ENCODE measurements at places on chromosomes 12 and 14. TPM values are rescaled to one million over a fixed set of nuclear protein-coding genes. Genes with fewer than 3 reads are reported as not detected.

- no peak for DNase-seq
Observed at GRCh38 chr12:121061831-121062230, 22.8 kb upstream of the OASL start.

- DNase-seq: no peak
Observed at GRCh38 chr12:57993030-57993429, 51.7 kb downstream of the ATP23 start.

DNA sequence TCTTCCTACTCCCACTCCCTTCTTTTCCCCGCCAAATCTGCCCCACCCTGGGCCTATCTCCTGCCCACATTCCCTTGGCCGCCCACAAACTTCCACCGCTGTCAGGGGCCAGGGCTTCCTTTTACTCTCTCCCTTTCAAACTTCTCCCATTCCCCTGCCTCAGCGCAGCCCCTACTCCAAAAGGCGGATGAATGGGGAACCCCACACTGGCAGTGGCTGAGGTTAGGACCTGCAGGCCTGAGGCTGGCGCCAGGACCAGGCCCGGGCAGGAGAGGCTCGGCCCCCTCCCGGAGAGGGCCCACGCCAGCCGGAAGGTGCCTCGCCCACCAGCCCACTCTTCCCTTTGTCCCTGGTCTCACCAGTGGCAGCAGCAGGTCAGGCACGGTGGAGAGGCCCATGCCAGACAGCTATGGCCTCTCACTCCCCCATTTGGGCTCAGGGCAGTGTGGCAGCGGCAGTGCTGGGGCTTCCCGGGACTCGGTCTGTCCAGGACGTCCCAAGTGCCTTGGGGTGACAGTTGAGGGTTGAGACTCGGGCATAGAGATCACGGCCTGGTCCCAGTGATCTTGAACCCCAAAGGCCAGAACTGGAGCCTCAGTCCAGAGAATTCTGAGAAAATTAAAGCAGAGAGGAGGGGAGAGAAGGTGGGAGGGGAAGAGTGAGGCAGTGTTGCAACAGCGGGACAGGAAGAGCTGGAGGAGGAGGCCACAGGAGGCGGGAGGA is at the start of gene TNFRSF1A:
TNFRSF1A (minus strand) TSS at position 660 of the 723 bp plus-strand sequence; CDS start at position 398, 262 bp downstream.
- DNase-seq: peak; percentile 79

DNA sequence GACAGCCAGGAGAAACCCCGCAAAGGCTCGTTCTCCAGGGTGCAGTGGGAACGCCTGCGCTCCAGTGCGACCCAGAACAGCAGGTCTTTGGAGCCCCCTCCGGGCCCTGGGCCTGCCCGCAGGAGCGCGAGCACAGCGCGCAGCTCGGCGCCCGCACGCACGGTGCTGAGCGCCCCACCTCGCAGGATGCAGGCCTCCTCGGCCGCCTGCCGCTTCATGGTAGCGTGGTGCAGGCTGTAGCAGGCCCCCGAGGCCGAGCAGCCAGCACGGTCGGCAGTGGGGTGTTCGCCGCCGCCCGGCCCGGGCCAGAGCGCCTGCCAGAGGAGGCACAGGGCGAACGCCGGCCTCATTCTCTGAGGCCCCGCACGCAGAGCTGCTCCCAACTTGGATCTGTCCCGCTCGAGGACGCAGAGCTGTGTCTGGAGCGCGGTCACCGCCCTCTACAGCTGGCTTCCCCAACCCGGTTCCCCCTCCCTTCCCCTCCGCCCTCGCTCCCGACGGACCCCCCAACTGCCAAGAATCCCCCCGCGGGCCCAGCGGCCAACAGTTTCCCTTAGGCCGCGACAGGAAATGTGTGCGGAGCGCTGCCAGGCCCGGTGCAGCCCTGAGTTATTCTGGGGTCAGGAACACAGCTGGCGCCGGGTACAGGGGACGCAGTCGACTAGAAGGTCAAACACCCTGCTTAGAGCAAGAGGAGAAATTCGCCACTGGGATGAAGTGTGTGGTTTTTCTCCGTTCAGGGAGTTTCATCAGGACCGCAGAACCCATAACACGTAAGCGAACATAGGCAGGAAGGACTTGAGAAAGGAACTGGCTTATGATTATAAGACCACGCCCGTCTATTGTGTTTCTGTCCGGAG is at the start of gene CLEC14A:
CLEC14A (minus strand) TSS at position 421 of the 860 bp plus-strand sequence; CDS start at position 350, 71 bp downstream.
- DNase-seq: peak; percentile 91

GRCh38 chr12:2691006-2691344 is 103.8 kb upstream of the FKBP4 start:
- peak; percentile 59 for DNase-seq

DNA sequence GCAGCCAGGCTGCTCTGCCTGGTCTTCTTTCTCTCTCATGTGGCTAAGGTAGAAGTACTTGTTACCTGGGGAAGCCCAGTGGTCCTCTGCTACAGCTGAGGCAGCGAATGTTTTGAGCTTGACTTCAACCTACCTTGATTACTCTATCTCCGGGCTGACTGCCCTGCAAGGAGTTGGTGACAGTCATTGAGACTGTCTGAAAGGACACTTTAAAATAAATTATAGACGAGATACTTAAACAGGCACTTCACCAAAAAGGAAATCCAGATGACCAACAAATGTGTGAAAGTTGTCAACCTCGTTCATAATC is 474 bp upstream of the CIT start:
- no peak for DNase-seq

DNA sequence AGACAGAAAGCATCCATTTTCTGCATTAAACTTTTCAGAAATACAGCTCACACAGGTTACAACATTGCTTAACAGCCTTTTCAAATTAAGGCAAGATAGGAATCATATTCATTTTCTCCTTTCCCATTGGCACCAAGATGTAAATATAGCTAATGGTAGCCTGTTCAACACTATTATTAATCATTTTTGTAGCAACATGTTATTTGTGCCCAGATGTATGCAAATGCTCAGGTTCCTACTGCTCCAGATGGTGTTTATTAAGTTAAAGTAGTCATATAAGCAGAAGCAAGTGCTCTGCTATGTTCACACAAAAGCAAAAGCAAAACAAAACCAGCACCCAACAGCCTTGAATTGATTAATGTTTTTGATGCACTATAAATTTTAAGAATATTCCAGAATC is 1110.6 kb downstream of the SLC6A15 start:
- no peak for DNase-seq

DNA sequence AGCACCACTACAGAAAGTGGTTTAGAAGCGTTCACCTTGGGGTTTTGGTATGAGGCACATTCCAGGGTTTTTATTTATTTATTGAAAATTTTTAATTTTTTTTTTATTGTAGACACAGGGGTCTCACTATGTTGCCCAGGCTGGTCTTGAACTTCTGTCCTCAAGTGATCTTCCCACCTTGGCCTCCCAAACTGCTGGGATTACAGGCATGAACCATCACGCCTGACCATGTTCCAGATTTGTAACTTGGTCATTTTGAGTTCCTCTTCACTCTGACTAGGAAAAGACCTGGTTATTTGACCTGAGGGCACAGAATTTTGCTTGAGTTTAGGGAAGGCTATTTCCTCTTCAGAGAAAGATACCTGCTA is 3.1 kb downstream of the MLEC start:
- no peak for DNase-seq

- DNase-seq: no peak
Observed at GRCh38 chr14:45034730-45035129, 49.2 kb upstream of the PRPF39 start.

GRCh38 chr14:65373671-65374039 is 38.9 kb upstream of the FUT8 start:
- no peak for DNase-seq

DNA sequence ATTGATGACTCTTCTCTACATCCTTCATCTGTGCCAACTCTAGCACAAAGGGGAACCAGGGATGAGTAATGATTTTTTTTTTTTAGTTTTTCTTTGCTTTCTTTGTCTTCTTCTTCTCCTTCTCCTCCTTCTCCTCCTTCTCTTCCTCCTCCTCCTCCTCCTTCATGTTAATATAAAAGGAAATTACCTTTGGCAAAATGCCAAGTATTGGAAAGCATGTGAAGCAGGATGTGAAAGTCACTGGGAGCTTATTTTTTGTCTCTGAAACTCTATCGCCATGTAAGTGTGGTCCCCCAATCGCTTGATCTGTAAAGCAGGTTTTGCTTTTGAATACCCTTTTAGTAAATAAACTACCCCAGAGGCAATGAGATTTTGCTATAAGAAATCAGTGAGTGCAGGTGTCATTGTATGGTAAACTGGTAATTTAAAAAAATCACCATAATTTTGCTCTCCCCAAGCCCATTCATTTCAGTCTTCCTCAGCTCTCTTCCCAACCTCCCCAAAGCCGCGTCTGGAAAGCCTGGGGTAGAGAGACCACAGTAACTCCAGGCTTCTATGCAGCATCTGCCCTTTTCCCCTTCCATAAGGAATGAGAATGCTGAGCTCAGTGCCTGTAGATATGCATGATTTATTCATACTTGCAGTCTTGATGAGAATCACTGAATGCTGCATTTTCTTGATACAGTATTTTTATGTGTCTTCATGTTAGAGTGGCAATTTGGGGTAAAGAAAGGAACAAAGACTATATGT is 388.7 kb downstream of the TMEM117 start:
- DNase-seq: no peak

GRCh38 chr14:35229792-35230089 is 62.4 kb upstream of the PSMA6 start:
- no peak for DNase-seq

- DNase-seq: no peak
Observed at GRCh38 chr14:64927031-64927430, 12.8 kb downstream of the CHURC1 start.

- no peak for DNase-seq
Observed at GRCh38 chr12:78186670-78187069, 356.0 kb downstream of the NAV3 start.

DNA sequence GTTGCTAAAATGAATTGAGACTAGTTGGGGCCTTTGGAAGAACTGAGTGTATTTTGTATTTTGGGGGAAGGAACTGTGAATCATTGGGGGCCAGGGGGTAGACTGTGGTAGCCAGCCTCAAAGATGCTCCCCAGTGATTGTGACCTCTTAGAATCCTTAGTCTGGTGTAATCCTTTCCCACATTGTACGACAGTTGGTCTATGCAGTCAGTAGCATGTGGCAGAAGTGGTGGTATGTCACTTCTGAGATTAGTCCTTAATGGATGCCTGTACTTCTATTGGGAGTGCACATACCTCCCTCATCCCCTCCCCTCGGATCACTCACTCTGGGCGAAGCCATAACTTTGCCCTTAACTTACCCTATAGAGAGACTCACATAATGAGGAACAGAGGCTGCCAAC is 48.0 kb downstream of the USP15 start:
- DNase-seq: no peak

DNA sequence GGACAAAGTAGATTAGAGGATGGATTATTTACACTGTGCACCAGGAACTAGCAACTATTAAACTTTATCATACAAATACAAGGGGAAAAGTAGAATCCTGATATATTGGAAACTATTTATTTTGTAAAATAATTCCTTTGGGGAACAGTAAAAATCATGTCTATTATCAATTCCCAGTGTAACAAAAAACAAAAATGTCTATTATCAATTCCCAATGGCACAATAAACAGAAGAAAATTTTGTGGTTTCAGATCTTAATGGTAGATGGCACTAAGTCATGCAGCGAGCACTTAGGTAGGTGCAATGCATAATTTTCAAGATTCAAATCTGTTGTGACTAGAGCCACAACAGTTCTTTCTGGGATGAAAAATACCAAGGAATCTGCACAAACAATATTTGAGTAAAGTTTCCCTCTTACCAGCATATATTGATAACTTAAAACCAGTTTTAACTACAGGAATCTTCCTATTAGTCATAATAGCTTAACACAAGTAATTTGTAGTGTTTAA is 13.7 kb downstream of the CFL2 start:
- DNase-seq: no peak

DNA sequence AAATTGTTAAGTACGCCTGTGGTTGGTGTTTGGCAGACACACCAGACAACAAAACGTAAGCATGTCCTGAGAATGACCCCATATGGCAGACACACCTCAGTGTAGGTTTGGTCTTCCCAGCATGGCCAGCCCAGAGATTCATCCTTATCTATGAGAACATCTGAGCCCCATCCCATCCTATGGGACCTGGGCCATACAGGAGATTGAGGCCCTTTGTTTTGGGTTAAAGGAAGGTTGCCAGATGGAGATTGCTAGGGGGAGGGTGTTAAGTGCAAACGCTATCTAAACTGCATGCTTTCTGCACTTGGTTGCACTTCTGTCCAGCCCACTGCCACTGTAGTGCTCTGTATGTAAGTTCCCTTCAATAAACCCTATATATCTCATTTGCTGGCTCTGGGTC is 4.1 kb upstream of the PCNX4 start:
- DNase-seq: no peak

DNA sequence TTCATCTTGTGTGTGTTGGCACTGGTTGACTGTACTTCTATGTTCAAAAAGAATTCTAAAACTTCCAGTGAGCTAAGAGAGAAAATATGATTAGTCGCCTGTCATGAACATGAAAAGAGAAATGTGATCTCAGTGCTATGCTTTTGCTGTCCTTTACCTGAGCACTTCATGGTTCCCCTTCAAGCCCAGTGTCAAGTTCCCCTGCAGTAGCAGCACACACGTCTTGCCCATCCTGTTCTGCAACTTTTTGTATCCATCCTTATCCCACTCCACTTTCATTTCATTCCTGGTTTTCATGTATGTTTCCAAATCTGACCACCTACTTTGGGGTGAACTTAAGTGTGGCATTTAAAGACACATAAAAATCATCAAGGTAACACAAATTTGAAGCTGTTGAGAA is 848.0 kb upstream of the USP15 start:
- DNase-seq: no peak

DNA sequence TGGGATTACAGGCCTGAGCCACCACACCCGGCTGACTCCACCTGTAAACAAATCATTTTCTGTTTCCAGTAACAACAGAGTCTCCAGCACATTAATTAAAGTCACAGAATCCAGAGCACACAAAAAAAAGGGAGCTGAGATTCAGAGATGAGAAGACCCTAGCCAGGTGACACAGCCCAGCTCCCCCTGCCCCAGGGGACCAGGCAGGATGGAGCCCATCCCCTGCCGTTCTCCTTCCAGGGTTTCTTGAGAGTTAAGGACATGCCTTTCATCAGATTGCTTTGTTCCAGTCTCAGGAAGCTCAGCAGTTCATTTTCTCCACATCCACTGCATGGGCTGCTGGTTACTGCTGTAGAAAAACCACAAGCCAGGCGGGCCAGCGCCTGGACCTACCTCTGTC is 81.2 kb downstream of the RIMBP2 start:
- DNase-seq: no peak

DNA sequence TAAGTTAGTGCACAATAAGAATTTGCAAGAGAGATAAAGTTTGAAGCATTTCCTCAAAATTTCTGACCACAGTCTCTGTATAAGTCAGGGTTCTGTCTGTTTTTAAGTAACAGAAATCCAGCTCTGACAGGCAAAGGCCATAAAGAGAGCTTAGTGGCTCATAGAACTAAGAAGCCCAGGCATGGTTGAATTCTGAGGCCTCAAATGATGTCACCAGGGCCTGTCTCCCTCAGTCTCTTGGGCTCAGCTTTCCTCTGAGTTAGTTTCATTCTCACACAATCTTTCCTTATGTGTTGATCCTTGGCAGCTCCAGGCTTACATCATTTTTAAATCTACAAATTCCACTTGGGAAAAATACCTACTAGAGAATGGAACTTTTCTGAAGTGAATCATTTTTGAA is 173.4 kb upstream of the ATP2B1 start:
- no peak for DNase-seq

- DNase-seq: no peak
Observed at GRCh38 chr14:67641480-67641879, 21.8 kb downstream of the ARG2 start.

SYNDIG1L gene
- total RNA-seq: not detected

PROX2 gene
- total RNA-seq: not detected

OTUB2 gene
- total RNA-seq: 0.11 TPM

PAPLN gene
- total RNA-seq: 8.4 TPM

NRXN3 gene
- total RNA-seq: 4.7 TPM

FAM177A1 gene
- 77.2 TPM for total RNA-seq

FSCB gene
- total RNA-seq: not detected

LRFN5 gene
- total RNA-seq: 1.1 TPM

TPPP2 gene
- 0.56 TPM for total RNA-seq

FBXO34 gene
- 26.3 TPM for total RNA-seq

SNAPC1 gene
- total RNA-seq: 6.1 TPM

Data from right cardiac atrium (tissue), 5 donors.